ENCODE measurements at places on chromosomes 11 and 22.
A peak's percentile ranks its signal among the peaks of the same experiment; 100 is the strongest.

DNA sequence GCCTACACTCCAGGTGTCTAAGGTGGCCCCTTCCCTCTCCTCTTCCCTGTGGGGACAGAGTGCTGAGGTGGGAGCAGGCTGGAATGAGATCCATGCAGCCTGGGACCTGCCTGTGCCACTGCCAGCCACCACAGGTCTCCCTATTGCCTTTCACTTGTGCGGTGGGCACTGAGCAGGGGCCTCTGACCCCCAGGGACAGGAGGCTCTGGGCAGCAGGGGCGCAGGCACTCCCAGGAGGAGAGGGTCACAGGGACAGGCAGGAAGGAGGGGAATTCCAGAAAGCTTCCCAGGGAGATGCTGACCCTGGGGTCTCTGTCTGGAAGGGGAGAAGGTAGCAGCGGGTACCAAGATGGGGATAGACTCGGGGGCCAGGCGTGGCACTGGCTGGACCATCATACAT lies 228.5 kb upstream of the B3GAT1 start:
- no peak for DNase-seq

DNA sequence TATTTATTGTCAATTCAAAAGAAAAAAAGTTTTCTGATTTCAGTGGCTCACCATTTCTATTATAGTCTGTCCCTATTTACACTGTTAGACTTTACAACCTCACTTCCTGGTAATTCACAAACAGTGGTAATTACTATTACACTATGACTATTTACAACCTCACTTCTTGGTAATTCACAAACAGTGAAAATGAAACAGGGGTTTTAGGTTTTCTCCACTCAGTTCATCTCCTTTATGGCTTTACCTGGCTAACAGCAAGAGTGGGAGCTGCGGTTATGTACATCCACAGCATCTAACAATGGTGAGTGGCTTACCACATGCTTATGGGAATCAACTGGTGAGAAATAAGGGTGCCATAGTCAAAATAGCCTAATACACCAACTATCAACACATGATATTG lies 166.4 kb downstream of the CASP12 start:
- DNase-seq, result no peak

GRCh38 chr22:38454353-38455075 lies 485 bp downstream of the KCNJ4 start:
- DNase-seq, result no peak

GRCh38 chr11:83779876-83780275 lies 493.7 kb upstream of the CCDC90B start:
- DNase-seq, result no peak

DNA sequence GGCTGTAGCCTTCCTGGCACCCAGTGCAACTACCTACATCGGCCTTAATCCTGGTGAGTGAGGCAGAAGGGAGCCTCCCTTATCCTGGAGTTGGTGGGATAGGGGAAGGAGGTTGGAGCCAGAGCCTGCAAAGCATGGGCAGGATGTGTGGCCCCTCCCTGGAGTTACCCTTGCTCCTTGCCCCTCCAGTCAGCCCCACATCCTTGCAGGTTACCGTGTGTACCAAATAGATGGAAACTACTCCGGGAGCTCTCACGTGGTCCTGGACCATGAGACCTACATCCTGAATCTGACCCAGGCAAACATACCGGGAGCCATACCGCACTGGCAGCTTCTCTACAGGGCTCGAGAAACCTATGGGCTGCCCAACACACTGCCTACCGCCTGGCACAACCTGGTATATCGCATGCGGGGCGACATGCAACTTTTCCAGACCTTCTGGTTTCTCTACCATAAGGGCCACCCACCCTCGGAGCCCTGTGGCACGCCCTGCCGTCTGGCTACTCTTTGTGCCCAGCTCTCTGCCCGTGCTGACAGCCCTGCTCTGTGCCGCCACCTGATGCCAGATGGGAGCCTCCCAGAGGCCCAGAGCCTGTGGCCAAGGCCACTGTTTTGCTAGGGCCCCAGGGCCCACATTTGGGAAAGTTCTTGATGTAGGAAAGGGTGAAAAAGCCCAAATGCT lies 3.9 kb downstream of the SMPD1 start:
- DNase-seq, result no peak

DNA sequence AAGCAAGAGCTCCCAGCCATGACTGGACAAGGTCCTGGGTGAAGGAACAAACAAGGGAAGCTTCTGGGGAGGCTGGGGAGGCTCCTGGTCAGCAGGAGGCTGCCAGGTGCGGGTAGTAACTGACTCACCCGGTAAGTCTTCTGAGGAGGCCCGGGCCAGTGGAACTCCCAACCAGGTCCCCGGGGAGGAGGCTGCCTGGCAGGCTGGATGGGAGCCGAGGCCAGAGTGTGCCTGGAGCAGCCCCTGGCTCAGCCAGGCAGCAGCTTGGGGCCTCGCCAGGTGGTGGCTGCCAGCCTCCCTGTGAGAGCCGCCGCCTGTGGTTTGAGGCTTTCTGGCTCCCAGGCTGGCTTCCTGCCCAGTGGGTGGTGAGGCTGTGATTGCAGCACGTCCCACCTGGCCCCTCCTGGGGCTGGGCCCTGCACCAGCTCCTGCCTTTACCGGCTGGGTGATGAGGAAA lies 46.2 kb downstream of the IGF2 start:
- DNase-seq, result peak; percentile 57

- no peak for DNase-seq
These were observed 18.4 kb downstream of the PHF21A start for GRCh38 chr11:46102843-46103242.

DNA sequence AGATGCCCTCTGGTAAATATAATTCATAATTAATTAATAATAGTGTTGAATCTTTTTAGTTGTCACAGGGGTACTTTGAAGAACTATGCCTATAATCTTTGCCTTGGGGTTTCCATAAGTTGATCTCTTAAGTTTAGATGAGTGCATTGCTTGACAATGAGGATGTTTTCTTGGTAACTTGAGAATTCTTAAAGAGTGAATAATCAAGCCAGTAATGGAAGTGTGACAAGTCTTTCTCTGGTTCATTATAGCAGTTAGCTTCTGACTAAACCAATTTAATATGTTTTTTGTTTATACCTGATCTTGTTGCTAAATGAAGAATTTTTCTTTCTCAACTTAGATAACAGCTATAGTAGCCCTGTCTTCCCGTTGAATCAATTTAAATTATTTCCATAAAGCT lies 46.2 kb downstream of the ATXN10 start:
- DNase-seq, result no peak

- no peak for DNase-seq
These were observed 684.3 kb upstream of the RAG2 start for GRCh38 chr11:37282367-37282766.

- no peak for DNase-seq
These were observed 7.5 kb upstream of the C11orf65 start for GRCh38 chr11:108474664-108475463.

DNA sequence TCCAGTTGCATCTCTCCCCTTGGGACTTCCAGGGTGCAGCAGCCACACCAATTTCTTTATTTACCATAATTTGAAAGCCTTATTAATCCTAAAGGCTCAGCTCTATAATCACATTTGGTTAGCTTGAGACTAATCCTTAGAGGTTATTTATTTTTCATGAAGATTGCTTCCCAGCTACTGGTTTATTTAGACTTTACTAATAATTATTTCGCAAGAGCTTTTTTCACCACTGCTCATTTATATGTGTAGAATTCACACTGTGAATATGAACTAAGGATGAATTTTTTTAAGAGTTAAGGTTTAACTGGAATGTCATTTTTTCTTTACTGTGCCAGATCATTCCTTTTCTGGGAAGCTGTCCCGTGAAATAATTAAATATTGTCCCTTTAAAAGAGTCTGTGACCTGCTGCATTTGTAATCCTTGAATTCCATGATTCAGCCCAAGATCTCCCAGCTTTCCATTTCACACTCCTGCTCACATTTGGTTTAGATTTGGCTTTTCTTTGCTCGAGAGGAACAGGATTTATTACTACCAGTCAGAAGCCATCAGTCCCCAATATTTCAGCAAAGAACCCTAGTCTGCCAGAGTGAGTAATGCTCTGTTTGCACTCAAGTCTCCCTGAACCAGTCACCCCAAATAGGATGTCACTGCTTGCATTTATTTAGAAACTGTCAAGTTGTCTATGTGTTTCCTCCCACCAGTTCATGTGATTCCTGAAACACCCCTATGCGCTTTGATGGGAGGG lies 4.4 kb upstream of the CD44 start:
- no peak for DNase-seq

DNA sequence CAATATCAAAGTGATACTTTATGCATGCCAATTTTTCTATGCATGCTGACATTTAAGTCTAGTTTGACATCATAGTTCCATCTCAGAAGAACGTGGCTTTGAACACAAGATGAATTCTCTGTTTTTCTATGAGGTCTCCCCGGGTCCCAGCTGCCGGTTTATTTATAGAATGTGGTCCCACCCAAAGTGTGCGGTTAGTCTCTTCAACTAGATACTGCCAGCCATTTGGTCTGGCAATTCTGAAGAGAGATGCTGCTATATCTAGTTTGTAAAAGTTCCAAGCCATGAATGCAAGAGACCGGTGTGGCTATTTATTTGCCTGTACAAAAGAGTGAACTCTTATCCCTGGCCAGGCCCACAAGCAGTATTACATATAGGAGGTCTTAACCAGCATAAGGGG lies 9.2 kb downstream of the OR5A2 start:
- DNase-seq, result no peak

- DNase-seq, result no peak
These were observed 16.4 kb downstream of the SPATA19 start for GRCh38 chr11:133828871-133829270.

DNA sequence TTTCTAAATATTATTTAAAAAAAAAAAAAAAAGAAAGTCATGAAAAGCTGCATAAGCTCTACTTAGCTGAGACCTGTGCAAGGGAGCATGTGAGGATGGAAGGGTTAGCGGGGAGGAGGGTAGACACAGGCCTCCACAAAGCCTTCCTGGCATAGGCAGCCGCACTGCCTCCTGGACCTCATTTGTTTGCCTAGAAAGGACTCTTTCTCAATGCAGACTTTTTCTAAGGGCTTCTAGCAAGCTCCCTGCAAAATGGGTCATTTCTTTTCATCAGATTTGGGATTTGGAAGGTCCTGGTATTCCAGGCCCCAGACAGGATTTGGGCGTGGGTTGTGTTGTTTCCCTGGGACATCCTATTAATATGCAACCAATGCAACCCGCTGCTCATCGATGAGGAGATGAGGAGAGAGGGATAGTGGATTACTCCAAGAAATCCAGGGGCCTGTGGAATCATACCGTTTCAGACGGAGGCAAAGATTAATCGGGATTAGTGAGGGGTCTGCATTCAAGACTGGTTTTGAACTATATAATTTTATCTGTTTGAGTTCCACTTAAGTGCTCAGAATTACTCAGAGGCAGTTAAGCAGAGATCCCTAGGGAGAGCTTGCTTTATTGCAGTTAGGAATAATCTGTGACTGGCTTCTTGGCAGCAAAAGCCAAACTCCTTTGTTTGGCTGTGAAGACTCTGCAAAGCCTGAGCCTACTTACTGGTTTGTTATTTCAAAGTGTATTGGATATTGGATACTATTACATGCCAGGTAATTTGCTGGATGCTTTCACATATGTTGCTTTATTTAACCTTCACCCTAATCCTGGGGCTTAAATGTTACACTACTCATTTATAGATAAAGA lies 106.9 kb upstream of the NAV2 start:
- no peak for DNase-seq

Measured in effector memory CD8-positive, alpha-beta T cell (primary cell).